Motor neuron (in vitro differentiated cells): ENCODE measurements at places on chromosomes 2 and 18. TPM values are rescaled to one million over a fixed set of nuclear protein-coding genes. Genes with fewer than 3 reads are reported as not detected.

DNA sequence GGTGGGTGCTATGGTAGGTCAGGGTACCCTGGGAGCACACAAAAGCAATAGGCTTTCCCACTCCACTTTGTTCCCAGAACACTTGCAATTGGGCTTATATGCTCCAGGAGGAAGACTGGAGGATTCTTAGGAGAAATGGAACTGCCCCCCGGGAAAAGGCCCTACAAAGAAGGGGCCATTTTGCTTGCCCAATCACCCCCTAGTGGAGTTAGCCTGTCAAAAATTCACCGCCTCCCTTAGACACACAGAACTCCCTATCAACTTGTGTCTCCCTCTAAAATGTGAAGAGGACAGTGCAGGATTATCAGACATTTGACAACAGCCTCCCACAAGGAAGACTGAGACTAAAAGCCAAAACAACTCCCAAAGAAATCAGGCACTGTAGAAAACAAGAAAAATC is 36.5 kb downstream of the NLRC4 start:
- ATAC-seq = no peak

ALLC gene
- 0.13 and 0.14 TPM in 2 replicates for total RNA-seq

GRCh38 chr2:140295767-140296166 is 1515.6 kb upstream of the NXPH2 start:
- no peak for ATAC-seq

DNA sequence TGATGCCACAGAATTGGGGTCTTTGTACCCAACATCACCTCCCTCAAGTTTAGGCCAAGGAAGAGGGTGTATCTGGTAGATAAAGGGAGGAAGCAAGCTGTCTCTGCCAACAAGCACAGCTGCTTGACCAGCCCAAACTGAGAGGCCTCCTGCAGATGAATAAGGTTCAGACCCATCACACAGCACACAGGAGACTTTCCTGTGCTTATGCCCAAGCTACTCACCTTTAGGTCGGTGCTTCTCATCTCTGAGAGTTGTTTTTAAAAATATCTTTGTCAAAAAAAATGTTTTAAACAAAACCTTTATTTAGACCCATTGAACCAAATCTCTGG is 24.7 kb upstream of the SP3 start:
- ATAC-seq = no peak

CDH20 gene
- total RNA-seq = 38.9 and 39.7 TPM in 2 replicates

DNA sequence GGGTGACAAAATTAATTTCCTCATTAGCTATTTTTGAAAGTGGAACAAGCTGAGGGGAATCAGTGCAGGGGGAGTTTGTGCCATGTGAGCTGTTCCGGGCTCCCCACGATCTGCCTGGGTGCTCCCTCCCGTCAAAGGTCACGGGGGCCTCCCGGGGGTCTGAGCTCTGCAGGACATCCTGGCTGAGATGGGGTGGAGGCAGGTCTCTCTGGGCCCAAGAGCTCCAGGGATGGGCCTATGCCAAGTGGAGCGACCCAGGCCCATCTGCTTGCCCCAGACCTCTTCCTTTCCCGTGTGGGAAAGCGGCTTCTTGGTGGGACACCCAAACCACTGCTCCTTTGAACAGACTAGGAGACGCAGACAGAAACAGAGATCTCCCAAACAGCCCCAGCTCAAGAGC is 143.3 kb upstream of the ID2 start:
- ATAC-seq = no peak
